ENCODE measurements at places on chromosomes 5 and 9.

DNA sequence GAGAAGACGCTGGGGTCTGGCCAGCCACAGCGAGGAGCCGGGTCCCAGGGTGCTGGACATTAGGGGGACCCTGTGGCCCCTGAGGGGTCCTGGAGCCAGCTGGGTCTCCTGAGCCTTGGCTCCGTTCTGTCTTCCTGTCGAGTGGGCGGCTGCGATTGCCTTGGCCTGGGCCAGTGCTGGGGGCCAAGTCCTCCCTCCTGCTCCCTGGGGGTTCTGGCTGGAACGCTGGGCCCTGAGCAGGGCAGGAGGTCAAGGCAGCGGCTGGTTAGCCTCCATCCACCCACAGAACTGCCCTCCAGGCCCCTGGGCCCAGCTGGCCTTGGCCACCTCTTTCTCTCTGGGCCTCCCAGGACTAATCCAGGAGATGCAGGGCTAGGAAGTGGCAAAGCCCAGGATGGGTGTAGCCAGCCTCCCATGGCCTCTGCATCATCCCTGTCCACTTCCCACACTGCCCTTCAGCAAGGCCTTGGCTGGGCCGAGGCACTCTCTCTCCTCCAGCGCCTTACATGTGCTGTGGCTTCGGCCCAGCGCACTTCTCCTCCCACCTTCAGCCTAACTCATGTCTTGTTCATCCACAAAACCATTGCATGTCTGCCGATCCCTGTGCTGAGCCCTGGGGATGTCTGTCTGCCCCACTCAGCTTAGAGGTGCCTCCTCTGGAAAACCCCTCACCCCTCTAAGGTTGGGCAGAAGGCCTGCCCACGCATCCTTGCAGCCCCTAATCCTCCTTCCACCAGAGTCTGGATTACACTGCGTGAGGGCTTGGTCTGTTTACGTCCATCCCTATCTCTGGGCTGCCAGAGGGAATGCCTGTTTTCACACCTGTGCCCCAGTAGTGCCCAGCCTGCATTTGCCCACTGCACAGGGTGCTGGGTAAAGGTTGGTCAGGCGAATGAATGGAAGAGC lies 5.0 kb downstream of the LAMC3 start:
- no peak for DNase-seq

DNA sequence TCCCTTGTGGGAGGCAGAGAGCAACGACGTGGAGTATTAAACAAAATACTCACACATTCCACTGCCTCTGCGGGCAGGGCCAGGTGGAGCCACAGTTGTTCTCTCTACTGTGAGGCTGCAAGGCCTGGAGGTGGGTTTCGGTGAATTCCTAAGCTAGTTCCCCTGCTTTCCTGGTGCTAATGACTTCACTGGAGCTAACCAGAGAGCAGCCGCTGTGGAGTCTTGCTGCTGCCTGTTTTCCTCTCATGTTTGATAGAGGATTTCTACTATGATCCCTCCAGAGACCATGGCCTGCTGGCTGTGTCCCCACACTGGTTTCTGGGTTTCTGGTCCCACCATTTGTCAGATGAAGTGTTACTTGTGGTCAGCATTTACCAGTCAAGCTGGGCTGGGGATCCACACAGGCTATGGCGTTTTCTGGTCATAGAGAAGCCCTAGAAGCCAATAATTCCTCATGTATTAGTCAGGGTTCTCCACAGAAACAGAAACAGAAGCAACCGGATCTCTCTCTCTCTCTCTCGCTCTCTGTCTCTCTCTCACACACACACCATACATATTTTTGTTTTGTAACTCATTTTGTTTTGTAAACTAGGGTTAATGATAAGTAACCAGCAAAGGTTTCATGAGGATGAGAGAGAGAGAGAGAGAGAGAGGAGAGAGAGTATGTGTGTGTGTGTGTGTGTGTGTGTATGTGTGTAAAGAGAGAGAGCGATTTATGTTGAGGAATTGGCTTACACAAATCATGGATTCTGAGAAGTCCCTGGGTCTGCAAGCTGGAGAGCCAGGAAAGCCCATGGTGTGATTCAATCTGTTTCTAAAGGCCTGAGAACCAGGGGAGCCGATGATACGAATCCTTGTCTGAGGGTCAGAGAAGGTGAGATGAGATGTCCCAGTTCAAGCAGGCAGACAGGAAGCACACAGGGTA lies 403.0 kb downstream of the GADD45G start:
- no peak for DNase-seq

- DNase-seq = no peak
Measured at GRCh38 chr5:31605920-31606319, 33.0 kb upstream of the PDZD2 start.

DNA sequence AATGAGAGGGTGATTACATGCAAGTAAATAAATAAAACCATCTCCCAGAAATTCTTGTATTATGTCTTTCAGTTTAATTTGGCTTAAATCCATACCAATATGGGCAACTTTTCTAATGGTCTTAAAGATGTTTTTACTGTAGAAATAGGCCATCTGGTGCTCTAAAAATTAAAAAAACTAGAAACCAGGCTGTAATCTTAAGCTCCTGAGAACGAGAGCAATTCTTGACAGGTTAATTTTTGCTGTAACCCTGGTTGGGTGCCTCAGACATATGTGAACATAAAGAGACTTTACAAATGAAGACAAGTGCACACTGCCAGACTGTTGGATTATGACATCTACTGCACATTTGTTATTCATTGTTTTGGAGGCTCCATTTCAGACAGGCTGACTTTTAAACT lies 246.8 kb upstream of the DAB2 start:
- no peak for DNase-seq

GRCh38 chr9:80233906-80234305 lies 662.1 kb downstream of the TLE4 start:
- no peak for DNase-seq

DNA sequence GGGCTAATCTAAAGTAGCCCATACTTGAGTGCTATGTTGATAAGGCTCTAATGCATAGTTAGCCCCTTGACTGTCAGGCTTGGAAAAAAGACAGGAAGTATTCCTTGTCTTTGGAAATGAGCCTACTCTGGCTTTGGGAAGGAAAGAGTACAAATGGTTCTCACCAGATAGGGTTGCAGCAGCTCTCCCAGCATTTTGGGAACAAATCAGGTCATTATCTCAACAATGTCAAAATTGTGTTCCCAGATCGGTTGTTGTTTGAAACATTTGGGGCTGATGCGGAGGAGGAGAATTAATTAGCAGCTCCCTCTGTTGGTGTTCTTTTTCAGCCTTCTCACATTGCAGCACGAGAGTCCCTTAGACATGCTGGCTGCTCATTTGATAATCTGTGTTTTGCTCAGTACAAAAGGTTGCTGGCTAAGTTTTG lies 294.7 kb upstream of the DMRT1 start:
- DNase-seq = no peak

Measured in activated CD4-positive, alpha-beta T cell treated with anti-CD3 and anti-CD28 coated beads, Interleukin-2, amount 50 U/mL, for 16 hours (primary cell).